Activated T-helper 1 cell treated with anti-CD3 and anti-CD28 coated beads, Interleukin-2, amount 50 U/mL, for 16 hours (primary cell): ENCODE measurements at places on chromosomes 12 and 14.

DNA sequence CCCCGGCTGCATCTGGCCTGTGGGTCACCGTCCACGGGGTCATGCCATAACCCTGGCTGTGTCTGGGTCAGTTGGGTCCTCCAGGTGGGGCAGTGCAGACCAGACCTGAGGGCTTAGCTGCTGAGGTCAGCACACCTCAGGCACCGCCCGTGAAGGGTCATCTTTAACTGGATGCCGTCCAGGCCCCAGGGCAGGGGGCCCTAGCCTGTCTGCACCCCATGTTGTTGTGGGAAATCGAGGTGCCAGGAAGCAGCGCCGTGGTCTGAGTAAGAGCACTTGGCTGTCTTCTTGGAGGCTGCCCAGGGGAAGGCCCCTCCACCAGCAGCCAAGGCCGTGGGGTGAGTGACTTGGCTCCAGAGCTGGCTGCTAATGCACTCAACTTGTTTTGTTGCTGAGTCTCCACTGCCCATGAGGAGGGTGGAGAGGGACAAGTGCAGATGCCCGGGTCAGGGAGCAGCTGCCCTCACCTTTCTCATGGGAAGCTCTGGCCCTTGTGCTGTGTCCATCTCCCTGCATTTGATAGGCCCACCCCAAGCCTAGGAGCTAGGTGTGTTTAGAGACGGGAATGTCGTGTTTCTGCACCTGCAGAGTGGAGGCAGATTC is 317.2 kb downstream of the TMEM121 start:
- no peak for DNase-seq

DNA sequence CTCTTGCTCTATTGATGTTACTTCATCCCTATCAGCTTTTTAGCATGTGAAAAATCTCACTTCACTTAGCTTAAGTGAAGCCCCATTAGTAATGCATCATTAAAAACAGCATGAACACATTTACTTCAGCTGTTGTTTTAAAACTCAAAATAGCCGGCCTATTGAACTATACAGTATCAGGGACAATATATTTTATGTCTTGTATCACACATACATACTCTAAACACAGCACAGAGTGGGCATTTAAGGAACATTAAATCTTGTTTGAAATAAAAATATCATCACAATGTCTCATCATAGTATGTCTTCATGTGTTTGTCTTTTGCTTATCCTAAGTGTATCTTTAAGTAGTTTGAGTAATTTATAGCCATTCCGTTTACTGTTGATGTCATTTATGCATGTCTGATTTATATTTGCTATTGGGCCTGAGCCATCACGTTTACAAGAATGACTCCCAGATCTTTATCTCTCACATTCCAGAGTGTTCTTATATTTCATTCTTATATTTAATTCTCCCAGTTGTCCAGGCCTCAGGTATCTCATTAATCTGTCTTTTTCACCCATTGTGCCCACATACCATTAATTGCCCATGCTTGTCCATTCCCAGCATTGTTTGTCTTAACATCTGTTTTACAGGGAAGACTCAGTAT is 57.5 kb downstream of the ARHGAP5 start:
- no peak for DNase-seq

- no peak for DNase-seq
These were observed 61.4 kb upstream of the VPS33A start for GRCh38 chr12:122327494-122328385.

DNA sequence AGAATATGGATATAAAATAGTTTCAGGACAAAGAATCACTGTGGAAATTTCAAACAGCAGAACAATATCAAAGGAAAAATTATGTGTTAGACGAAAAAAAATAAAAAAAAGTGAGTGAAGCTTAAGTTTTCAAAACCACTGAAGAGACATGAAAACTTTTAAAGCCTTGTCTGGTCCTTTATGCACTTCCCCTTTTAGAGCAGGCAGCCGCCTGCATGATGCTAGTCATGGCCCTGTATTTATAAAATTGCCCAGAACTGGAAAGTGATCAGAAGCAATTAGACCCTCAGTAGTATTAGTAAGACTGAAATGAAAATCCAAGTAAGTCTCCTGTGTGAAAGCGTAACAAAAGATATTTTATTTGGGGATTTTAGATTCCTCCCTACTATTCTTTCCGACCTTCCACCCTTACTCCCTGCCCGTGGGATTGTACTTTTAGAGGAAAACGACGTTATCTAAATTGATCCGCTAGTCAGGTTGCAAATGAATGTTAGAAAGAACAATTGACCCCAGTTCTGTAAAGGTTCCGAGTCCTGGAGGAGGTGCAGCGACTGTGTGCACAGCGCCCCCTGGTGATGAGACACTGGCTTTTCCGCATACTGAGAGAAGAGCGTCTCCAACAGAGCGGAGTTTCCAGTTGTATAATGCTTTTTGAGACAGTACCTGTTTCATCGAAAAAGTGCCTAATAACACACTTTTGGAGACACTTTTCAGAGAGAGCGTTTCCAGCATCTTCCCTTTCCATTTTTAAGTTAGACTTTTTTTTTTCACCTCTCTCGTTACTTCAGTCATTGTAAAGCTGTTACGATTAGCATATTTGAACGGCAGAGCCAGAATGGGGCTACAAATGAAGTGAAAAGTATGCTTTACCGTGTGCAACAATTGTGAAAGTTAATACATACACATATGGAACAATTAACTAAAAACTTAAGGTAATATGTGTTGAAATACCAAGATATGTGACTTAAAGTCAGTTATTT is 12.4 kb downstream of the MGST1 start:
- no peak for DNase-seq

DNA sequence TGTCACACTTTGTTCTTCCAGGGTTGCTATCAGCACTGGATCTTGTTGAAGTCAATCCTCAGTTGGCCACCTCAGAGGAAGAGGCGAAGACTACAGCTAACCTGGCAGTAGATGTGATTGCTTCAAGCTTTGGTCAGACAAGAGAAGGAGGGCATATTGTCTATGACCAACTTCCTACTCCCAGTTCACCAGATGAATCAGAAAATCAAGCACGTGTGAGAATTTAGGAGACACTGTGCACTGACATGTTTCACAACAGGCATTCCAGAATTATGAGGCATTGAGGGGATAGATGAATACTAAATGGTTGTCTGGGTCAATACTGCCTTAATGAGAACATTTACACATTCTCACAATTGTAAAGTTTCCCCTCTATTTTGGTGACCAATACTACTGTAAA is 23.7 kb downstream of the VTI1B start:
- DNase-seq = no peak

DNA sequence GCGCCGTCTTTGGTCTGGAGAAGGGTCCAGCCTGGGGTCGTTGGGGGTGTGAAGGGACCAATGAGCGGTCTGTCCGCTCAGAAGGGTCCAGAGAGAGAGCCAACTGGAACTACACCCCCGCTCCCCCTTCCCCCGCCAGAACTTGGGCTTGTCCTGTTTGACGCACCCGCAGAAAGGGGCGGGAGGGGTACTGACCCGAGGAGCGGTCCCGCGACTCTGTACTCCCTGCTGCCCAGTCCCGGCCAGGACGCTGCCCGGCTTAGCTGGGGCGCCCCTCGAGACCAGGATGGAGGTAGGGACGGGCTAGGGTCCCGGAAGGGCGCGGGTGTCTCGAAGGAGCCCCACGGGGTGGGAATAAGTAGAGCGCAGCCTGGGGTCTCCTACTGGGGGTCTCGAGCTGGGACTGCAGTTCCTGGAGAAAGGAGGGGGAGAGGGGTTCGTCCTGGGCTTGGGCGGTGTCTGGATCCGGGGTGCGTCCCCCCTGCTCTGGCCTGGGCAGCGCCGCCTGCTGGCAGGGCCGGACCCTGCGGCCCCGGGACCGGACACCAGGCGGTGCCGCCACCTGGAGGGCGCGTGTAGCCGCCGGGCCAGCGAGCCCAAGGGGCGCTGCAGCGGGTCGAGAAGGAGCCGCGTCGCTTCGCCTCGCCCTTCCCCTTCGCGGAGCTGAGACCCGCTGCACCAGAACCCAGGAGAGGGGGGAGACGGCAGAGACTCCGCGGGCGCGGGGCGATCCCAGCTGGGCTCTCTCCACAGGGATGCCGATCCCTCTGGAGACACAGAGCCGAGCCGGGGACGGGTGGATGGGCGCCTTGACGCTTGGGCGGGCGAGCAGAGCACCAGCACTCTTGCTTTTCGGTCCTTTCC is 3.8 kb upstream of the CACNB3 start:
- peak; percentile 71 for DNase-seq

DNA sequence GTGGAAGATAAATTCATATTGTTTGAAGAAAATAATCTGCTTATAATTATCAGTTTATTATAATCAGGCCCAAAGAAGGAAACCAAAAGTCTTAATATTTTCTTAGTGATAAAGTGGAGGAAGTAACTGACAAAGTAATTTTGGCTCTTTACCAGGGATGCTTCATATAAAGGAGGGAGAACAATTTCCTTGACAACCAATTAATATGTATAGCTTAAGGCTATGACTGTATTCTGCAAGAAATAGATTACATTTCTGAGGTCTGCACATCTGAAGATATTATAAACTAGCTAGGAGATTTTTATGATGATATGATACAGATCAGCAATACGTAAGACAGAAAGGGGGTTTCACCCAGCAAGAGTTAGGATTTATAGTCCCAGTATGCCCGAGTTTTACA is 90.8 kb downstream of the BICD1 start:
- DNase-seq = no peak

DNA sequence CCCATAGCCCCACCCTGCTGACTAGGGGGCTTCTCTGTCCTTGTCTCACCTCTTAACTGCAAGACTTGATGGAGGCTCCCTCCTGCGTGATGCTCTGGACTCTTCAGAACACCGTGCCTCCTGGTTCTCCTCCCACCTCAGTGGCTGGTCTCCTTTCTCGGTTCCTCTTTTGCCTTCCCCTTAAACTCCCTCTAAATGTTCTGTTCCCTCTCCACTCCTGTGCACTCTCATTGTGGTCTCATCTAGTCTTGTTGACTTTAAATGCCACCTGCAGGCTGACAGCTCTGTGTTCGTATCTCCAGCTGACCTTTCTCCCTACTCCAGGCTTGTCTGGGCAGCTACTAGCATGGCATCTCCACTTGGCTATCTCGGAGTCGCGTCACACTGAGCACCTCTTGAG is 28.3 kb downstream of the DYNC1H1 start:
- DNase-seq = no peak

- no peak for DNase-seq
These were observed 270.8 kb downstream of the ZFP36L1 start for GRCh38 chr14:68521961-68522509.

DNA sequence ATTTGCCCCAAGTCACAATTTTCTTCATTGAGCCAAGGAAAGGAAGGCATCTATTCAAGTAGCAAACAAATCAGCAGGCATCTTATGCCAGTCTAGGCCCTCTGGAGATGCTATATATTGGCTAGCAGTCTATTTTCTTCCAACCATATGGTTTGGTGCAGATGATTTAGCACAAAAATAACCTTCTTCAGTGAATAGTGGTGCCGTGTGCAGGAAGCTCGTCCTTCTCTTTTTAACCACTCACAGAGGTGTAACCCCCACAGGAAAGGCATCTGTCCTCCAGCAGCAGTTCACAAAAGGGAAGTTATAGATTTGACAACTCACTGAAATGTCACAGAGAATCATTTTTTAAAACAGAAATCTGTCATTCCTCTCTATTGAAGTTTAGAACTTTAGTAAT is 445.7 kb upstream of the SYT1 start:
- no peak for DNase-seq
